A172 (cell line): ENCODE measurements at places on chromosomes 2 and 18. TPM values are rescaled to one million over a fixed set of nuclear protein-coding genes. Genes with fewer than 3 reads are reported as not detected.

Gene CAPN13
- total RNA-seq, result not detected in 2 replicates

GRCh38 chr2:56654936-56655335 lies 471.1 kb downstream of the CCDC85A start:
- no peak for DNase-seq

DNA sequence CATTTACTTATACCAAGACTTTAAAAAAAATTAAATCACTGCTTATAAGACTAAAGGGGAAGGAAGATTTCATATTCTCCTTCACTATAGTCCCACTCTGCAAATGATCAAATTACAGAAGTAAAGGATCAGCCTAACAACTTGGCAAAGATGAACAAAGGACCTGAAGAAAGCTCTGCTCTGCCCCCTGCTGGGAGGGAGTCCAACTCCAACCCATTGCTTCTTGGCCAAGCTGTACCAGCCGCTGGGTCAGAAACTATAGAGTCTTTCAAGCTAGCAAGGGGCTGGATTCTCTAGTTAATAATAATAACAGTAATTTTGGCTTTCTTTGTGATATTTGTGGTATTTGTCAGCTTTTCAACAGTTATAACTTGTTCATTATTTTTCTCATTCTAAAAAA lies 927.0 kb upstream of the CRIM1 start:
- DNase-seq, result peak; percentile 45

DNA sequence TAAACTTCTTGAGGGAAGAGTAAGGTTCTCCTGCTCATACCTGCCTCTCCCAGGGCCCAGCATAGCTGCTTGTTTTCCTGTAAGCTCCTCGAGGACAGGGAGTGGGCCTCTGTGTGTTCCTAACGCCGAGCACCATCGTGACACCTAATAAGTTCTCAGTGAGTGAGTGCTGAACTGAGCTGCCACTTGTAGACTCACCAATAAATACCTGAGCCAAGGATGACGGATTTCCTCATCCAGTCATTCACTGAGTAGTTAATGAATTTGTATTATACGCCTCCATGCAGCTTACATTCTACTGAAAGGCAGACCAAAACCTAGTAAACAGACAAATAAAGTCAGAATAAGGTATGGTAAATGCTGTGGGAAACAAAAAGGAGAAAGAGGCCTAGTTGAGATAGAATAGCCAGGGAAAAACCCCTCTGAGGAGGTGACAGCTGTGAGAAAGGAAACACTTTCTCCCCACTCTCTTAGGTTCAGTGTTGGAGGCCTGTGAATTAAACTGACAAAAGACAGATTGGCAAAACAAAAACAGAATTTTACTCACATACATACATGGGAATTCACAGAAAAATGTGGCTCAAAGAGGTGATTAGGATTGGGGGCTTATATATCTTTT lies 138.6 kb downstream of the B3GNT2 start:
- DNase-seq, result no peak

DNA sequence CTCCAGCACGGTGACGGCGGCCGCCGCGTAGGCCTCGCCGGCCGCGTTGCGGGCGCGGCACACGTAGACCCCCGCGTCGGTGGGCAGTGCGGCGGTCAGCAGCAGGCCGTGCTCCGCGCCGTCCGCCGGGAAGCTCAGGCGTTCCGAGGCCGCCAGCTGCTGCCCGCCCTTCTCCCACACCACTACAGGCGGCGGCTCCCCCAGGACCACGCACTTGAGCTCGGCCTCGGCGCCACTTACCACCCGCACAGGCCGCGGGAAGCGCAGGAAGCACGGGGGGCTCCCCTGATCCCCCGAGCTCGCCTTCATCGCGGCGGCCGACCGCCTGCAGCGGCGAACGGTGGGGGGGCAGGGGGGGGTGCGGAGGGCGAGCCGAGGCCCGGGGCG lies 422 bp downstream of the OBSL1 start:
- no peak for DNase-seq

DNA sequence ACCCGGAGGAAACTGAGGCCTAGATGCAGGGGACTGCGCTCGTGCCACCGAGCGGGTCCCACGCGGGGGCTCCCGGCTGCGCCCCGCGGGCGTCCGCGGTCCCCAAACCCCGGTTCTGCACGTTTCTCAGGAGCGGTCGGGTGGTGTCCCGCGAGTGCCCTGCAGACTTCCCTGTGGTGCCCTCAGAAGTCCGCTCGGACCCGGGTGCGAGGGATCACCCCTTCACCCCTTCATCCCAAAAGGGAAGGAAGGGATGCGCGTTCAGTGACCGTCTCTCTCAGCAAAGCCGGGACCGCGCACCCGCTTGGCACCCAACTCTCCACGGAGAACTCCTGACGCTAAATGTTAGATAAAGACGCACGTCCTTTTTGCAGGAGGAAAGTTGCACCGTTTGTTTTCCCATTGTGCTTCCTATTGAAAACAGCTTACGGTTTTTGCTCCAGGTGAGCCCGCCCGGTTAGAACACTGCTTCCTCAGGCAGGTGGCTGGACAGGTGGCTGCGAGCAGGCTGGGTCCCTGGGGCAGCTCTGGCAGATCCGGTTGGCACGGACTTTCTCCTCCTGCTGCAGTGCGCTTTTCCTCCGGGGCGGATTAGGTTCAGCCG lies 779 bp downstream of the DGKD start:
- DNase-seq, result no peak
